Esophagus squamous epithelium (tissue), 5 donors: ENCODE measurements at places on chromosomes 12 and 14.

GRCh38 chr14:82366803-82367202 is 833.1 kb upstream of the SEL1L start:
- no peak for DNase-seq

- DNase-seq: no peak
These were observed 115.3 kb downstream of the FAR2 start for GRCh38 chr12:29264424-29264823.

- no peak for DNase-seq
These were observed 612 bp upstream of the RBM23 start for GRCh38 chr14:22919601-22919921.

- no peak for DNase-seq
These were observed 41.4 kb downstream of the PHETA1 start for GRCh38 chr12:111327474-111327873.

DNA sequence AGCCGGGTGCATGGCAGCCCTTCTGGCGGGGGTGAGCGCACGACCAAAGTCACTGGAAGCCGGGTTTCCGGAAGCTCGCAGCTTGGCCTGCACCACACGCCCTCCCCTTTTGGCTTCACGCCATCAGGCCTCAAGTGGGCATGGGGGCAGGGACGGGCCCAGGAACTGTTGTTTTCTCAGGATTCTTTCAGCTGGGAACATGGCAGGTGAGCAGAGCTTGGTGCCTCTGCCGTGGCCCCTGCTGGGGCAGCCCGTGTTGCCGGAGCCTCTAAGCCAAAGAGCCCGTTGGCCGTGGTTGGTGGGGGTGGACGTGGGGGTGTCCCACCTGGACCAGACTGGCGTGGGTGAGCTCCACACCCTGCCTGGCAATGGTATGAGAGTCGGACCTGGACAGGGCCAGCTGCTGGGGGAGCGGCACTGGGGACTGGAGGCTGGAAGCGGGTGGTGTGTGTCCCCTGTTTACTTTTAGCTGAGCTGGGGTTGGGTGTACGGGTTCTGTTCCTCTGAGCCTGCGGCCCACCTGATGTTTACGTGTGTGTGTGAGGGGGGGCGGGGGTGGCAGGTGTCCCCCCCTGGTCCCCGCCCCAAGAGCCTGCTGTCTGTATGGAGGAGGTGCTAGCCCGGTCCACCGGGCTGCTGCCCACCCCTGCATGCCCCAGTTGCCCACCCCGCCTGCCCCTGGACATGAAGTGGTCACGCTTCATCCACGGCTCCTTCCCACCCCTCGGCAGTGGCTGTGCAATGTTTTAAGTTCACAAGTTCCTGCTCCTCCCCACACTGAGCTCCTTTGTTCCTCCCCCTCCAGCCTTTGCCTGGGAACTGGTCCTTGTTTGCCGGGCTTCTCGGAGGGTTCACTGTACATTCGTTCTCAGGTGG is 28.7 kb upstream of the PLD4 start:
- no peak for DNase-seq

GRCh38 chr14:36204461-36205073 is 28.0 kb upstream of the PTCSC3 start:
- no peak for DNase-seq

DNA sequence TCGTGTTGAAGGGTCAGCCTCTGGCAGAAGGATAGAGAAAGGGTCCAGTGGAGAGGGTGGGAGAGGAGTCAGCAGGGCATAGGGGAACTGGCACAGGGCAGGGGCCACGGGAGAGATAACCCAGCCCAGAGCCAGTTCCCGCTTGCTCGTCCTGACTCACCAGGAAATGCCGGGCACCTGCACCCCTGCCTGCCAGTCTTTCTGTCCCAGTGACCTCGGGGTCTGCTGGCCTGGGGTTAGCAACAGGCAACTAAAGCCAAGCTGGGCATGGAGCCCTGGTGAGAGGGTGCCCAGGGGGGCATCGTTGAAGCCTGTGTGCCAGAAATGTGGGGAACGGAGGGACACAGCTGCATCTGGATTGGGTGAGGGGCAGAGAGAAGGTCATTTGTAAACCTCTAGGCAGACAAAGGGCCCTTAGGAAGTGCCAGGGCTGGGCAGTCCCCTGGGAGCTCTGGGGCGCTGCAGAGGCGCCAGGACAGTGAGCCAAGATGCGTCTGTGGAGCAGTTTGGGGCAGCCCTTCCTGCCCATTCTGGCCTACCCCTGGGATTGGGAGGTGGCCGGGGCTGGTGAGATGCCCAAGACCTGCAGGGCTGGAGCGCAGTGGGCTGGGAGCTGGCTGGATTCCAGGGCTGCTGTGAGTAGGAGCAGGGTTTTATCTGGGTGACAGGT is 5.5 kb downstream of the TNFAIP2 start:
- no peak for DNase-seq

- DNase-seq: no peak
These were observed 58.3 kb downstream of the CAND1 start for GRCh38 chr12:67327466-67327865.

GRCh38 chr12:57118711-57119271 is 7.6 kb upstream of the STAT6 start:
- DNase-seq: no peak

DNA sequence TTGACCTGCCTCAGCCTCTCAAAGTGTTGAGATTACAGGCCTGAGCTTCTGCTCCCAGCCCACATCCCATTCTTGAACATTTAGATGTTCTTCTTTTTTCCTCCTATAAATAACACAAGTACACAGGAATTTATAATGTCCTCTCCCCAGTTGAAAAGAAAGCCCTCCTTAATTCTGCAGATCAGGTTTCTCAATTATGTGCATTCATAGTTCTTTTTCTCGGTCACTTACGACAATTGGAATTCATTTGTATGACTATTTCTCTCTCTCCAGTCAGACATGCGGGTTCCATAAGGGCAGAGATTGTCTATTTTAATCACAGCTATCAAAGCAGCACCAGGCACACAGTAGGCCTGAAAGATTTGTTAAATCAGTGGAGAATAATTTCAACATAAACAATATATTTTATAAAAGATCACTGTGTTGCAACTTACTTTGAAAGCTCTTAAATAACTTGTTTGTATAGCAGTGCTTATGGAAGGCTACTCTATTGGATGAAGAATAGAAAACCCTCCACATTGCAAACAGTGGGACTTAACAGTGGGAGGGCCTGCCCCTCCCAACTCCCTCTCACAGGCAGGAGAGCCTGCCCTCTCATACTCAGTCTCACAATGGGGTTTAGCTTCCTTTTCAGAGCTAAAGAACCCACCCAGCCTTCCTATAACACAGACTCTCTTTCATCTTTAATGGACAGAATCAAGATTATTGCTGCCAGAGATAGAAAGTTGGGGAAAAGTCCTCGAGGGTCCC is 84.1 kb upstream of the TRAF3 start:
- DNase-seq: no peak

DNA sequence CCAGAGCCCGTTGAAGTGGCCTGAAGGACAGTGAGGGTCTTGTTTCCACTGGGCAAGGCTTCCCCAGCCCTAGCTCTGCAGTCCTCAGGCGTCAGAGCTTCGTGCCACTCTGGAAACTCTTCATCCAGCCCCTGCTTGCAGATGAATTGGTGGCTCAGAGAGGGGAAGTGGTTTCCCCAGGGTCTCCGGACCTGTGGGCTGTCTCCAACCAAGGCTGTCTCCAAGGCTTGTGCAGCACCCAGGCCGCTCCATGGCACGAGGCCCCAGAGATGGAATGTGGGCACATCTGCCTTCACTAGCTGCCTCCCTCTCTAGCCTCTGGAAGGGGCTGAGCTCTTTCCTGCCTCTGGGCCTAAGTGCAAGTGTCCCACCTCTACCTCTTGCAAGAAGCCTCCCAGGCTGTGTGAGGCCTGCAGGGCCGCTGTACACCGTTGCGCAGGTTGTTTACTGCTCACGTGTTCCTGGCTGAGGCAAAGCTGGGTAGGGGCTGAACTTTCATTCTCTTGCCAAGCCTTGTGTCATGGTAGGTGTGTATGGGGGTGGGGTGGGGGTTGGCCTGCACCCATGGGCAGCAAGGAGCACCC is 11.1 kb downstream of the RIN3 start:
- DNase-seq: no peak

DNA sequence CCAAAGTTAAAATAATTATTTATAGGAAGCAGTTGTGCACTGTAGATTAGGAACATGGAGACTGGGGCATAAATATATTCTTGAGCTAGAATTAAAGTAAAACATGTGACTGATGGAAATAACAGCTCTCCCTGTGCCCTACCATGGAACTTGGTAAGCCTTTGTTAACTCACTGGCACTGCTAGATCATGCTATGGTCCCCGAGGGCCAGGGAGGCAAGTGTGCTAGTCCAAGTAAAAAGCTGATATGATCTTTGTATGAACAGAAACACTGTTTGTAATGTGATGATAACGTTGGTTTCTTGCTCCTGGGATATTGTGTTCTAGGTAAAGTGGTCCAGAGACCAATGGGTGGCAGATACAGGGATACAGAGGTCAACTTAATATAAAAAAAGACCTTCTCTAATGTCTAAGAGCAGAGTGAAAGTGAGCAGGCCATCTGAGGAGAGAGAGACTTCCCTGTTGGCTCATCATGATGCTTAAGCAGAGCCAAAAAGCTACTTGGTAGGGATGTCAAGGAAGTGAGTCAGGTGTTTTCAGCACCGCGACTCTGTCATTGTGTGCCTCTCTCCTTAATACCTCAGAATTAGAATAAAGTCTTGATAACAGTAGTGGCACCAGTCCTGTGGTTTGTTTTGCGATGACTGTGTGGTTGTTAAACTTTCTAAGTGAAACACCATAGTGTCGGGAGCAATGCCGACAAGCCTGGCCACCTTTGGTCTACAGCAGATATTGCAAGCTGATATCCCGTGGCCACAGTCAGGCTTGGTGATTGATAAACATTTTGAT is 27.6 kb downstream of the BICD1 start:
- no peak for DNase-seq

- DNase-seq: no peak
These were observed 243.0 kb upstream of the PDE3A start for GRCh38 chr12:20125276-20125798.

DNA sequence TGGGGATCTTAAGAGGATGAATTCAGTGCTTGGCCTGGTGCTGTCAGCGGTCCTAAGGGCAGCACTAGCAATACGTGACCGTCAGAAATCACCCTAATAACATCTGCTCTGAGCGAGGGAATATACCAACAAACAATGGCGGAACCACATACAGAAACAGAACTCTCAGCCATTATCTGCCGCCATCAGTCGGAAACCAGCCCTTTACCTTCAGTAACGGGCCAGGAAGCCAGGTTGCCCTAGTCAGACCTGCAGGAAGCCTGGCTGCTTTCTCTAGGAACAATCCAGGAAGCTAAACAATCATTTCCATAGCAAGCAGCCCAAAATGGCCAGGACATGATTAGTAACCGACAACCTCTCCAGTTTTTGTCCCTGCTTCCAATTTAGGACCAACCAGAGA is 5.6 kb downstream of the CDCA4 start:
- no peak for DNase-seq

DNA sequence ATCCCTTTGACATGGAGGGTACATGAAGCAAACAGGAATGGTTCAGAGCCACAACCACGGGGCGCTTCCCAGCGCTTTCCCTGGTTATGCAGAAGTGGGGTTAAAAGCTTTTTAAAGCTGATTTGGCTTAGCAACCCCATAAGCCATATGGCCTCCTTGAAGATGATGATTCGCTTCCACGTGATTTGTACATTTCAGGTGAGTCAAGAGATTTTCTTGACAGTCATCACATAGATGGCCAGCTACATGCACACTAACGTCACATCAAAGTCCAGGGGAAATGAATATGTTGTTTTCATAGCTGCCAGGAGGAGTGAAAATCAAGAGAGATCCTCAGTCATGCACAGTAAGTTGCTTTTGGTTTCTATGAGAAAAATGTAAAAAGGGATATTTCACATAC is 309.7 kb downstream of the TMEM132D start:
- no peak for DNase-seq

- DNase-seq: no peak
These were observed 125.2 kb downstream of the ALX1 start for GRCh38 chr12:85405262-85405661.

- no peak for DNase-seq
These were observed 207.8 kb upstream of the FAR2 start for GRCh38 chr12:28941248-28941647.

DNA sequence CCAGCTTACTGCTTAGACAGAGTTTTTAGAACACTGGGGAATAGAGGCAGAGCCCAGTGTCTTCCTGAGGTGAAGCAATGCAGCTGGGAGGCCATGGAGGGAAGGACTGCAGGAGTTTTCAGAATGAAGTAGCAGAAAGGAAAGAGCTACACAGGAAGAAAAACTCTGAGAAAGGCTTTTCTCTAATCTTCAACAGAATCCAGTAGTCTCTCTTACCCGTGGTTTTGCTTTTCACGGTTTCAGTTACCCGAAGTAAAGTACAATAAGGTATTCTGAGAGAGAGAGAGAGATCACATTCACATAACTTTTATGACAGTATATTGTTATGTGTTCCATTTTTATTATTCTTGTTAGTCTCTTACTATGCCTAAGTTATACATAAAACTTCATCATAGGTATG is 761.6 kb downstream of the BCL11B start:
- DNase-seq: no peak

DNA sequence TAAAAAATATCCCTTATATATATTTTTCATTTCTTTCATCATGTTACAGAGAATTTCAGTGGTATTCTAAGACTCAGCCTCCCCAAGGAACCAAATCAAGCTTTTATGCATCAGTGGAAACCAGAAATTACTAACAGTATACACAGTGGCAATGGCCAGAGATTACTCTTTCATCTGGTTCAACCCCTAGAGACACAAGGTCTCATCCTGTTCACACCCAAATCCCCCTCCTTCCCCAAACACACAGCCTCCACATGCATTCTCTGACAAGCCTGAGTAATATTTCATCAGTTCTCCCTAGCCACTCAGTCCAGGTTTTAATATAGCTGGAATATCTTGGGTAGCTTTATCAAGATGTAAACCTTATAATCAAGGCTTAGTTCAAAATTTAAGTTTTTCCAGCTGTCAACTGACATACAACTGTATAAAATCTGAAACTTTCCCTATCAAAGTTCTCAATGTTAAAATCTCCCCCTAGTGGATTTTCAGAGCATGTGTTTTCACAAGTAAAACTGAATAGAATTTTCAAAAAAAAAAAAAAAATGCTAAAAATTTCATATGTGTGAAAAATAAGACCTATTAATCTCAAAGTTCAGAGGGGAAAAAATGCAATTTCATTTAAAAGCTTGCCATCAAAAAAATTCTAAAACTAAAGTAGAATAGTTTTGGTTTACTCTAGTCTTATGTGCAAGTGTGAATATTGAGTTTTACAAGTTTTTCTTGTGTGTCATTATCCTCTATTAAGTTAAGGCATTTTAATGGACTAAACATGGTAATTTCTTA is 10.5 kb upstream of the SSTR1 start:
- DNase-seq: no peak

- no peak for DNase-seq
These were observed at the start of gene TTC7B for GRCh38 chr14:90815822-90816662. TTC7B (minus strand) TSS chr14:90816430; CDS start chr14:90816295, 135 bp downstream.

GRCh38 chr12:54773593-54773992 is 80.7 kb upstream of the MUCL1 start:
- DNase-seq: no peak

GRCh38 chr14:21541413-21542074 is 15.4 kb upstream of the SALL2 start:
- no peak for DNase-seq

- no peak for DNase-seq
These were observed 603.5 kb downstream of the RPL10L start for GRCh38 chr14:46048127-46048526.
